Stimulated activated CD4-positive, alpha-beta T cell treated with anti-CD3 and anti-CD28 coated beads, Interleukin-2, amount 100 ng/mL, for 24 hours (primary cell): ENCODE measurements at places on chromosomes 2 and 18.

- DNase-seq, result no peak
These were observed 14.7 kb downstream of the SLC14A1 start for GRCh38 chr18:45738660-45739059.

GRCh38 chr2:191247381-191248057, 2.3 kb downstream of the MYO1B start:
- no peak for DNase-seq

DNA sequence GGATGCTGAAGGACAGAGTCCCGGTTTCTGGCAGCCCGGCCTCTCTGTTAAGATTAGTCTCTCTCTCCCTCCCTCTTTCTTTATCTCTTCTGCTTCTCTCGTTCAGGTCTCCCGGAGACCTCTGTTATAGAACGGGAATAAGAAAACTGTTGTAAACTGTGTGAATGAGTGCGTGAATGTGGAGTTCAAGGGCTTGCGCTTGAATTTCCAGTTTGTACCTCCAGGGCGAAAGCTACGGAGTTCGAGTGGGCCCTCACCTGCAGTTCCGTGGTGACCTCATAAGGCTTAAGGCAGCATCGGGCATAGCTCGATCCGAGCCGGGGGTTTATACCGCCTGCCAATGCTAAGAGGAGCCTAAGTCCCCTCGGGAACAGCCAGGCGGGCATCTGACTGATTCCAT, 26.4 kb downstream of the SKA1 start:
- no peak for DNase-seq

DNA sequence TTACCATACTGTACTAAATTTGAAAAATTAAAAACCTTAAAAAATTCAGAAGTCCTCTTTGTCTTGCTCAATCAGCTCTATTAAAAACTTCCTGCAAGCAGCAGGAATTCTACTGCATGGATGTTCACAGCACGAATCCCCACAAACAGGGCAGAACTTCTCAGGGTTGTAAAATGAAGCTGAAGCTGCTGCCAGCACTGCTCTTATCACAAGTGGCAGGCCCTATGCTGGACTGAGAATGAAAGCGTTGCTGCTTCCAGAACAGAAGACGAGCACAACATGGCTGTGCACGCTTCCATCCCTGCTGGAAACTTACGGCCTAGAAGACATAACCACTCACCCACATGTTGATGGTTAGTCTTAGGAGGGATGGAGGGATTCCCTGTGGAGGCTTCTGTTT, 134.0 kb downstream of the RAB3GAP1 start:
- no peak for DNase-seq

DNA sequence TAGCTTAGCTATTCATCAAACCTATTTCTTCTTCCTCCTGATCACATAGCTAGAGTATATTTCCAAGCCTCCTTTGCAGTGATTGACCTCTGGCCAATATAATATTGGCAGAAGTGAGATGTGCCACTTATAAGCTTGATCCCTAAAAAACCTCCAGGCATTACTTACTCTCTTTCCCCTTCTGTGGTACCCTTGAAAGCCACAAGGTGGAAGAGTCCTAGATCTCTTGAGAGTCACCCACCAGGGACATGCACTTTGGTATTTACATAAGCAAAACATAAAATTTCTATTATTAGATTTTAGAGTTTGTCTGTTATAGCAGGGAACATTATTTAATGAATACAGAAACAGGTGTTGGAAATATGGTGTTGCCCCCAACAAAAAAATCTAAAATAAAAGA, 112.0 kb downstream of the EXOC6B start:
- DNase-seq, result no peak
